ENCODE measurements at places on chromosomes 11 and 22.

GRCh38 chr11:102118937-102119336 is 8.7 kb downstream of the YAP1 start:
- no peak for DNase-seq

DNA sequence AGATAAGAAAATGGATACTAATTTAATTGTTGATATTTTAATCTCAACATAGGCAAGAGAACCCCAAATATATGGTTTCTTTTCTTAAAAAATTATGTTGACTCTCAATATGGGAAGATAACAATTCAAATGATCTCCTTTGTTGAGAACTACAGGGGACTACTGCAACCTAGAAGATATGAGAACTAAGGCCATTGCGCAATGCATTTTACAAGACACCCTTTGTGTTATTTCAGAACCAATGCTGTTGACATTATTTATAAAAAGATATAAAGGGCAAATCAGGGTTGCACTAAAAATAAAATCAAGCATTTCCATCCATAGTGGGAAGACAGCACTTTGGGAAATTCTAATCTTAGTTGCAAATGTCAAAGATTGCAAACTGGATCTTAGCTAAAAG is 322.3 kb downstream of the SOX6 start:
- no peak for DNase-seq

DNA sequence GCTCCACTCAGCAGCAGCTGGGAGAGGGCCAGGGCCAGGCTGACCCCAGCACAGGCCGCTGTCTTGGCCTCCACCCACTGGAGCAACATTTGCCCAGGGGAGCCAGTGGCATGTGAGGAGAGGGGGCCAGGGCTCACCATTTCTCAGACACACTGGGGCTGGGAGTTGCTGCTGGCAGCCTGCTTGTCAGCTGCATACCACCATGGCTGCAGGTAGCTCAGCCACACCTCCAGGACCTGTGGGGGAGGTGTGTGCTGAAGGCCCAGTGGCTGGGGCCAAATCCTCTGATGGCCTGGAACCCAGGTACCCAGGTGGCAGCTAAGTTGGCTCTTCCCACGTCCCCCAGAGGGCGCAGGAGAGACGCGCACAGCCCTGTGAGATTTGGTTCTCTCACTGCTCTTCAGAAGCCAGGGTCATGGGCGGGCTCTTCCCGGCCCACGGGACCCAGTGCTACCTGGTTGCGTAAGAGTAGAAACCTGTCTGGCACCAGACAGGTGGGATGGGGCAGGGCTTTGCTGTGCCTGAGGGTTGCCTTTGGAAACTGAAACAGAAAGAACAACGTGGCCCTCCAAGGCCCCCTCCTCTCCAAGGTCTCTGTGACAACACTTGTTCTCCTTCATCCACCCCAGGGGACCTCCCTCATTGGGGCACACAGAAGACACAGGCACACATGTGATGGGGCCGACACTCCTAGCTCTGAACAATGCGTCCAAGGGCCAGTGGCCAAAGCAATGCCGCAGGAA is 98.8 kb downstream of the MED15 start:
- no peak for DNase-seq

DNA sequence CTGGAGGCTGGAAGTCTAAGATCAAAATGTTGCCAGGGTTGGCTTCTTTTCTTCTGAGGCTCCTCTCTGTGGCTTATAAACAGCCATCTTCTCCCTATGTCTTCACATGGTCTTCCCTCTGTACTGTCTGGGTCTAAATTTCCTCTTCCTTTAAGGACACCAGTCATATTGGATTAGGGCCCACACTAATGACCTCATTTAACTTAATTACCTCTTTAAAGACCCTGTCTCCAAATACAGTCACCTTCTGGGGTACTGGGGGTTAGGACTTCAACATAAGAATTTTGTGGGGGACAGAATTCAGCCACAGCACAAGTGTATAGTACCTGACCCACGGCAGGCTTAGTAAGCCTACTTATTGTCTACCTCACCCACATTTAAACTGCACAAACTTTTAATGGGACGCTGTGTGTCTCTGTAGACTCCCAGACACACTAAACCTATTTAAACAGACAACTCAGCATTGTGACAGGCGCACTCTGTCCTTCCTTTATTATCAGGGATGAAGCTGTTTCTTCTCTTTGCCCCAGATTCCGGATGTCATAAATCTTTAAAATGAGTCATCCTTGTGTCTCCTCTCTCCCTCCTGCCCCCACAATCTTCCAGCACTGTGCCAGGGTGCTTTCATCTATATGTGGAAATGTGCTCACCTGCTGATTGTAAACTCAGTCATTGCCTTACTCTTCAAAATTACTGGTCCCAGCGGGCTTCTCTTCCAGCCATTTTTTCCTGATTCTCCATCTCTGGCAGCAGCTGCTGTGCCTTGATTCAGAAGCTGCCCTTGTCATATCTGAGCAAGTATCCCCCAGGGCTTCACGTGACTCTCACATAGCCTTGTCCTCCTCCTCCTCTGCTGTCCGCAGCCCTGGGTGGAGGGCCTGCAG is 5.4 kb upstream of the MAPK8IP1 start:
- DNase-seq: no peak

DNA sequence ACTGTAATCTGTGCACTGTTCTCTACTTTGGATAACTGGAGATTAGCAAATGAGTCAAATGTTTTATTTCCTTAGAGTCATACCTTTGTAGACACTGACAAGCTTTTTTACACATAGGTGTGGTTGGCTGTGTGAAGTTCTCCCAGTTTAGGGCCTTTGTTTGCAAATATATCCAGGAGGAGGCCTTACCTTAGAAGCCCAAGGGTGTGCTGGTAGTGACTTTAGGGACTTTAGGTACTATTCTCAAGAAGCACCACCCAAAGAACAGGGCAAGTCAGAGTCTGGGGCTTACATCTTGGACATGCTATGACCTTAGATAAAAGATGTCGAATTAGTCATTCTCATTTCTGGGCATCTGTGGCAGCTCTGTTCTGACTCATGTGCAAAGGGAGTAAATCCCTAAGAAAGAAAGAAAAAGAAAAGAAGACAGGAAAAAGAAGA is 4.8 kb upstream of the FAR1 start:
- DNase-seq: no peak

GRCh38 chr11:130947481-130947880 is 31.2 kb upstream of the SNX19 start:
- DNase-seq: no peak

GRCh38 chr11:71240865-71241691 is 11.3 kb downstream of the SHANK2 start:
- no peak for DNase-seq

DNA sequence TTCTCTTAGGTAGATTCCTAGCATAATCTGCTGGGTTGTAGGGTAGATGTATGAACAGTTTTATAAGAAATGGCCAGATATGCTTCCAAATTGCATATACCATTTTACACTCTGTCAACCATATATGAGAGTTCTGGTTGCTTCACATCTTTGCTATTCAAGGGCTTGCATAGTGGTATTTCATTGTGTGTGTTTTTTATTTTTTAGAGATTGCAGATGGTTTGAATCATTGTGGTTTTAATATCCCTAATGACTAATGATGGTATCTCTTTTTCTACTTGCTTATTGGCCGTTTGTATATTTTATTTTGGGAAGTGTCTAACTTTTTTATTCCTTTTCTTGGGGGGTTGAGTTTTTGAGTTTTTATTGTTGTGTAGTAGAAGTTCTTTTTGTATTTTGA is 26.9 kb downstream of the RNF214 start:
- DNase-seq: no peak

GRCh38 chr11:65416341-65416824 is 6.2 kb upstream of the NEAT1 start:
- DNase-seq: peak; percentile 91

DNA sequence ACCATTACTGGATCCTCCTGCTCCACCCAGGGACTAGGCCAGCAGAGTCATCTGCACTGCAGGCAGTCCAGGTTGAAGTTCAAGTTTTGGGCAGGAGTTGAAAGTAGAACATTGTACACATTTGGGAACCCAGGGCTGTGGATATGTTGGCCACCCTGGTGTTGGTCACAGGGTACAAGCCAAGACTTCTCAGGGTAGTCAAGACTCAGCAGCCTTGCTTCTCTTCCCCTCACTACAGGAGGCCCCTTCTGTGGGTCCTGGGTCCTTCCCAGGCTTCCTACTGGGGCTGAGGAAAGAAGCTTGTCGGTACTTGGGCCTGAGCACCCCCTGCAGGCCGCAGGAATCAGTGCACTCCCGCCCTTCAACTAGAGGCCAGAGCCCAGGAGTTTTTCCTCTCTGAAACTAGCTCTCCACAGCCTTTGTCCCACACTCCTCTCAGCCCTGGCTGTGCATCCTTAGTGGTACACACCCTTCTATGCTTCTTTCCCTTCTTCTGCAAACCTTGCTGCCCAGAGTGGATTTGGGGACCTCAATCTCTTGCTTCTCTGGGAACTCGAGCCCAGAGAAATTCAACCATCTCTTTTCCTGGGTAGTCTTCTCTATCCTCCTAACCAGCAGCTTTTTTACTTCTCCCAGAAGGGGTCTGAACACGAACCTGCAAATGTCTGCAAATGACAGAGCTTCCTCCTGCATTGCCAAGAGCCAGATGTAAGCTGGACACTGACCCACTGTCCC is 2.6 kb upstream of the HPX start:
- peak; percentile 47 for DNase-seq

DNA sequence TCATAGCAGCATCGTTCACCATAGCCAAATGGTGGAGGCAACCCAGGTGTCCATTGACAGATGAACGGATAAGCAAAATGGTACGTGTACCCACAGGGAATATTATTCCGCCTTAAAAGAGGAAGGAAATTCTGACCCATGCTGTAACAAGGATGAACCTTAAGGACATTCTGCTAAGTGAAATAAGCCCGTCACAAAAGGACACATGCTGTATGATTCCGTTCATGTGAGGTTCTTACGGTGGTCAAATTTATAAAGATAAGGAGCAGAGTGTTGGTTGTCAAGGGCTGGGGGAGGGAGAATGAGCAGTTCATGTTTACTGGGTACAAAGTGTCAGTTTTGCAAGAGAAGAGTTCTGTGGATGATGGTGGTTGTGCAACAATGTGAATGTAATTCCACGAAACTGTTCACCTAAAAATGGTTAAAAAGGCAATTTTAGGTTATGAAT is 26.3 kb downstream of the APOL1 start:
- DNase-seq: no peak

DNA sequence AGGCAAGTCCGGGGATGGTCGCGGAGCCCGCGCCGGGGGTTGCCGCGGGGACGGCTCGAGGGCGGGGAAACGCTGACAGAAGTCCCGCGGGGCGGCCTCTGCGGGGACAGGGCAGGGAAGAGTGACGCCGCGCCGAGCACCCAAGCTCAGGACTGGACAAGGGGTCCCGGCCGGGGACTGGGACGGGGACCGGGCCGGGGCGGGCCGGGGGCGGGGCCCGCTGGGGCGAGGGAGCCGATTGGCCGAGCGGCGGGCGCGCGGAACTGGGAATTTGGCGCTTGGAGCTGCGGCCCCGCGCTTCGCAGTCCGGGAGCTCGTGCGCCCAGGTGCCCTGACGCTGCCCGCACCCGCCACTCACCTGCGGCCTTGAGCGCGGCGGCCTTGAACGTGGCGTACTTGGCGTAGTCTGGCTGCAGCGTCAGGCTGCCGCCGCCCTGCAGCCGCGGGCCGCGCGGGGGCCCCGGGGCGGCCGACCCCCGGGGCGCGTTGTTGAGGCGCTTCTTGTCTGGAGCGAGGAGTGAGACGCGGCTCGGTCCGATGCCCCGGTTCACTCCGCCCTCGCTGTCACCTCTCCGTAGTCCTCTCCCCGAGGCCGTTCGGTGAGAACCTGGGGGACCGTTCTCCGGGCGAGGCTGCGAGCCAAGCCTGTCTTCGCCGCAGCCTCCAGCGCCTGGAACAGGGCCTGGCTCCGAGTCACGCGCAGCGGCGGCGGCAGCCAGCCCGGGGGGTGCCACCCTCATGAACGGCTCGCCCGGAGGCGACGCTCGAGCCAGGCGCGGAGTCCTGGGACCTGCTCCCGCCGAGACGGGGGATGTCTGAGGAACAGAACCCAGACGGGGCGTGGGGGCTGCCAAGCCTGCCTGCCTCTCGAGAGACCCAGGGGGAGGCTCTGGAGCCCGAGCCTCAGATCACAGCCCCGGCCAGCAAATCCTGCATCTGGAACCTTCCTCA is 4.5 kb downstream of the SHISA8 start:
- no peak for DNase-seq

GRCh38 chr11:47905358-47906059 is 57.4 kb upstream of the NUP160 start:
- no peak for DNase-seq

DNA sequence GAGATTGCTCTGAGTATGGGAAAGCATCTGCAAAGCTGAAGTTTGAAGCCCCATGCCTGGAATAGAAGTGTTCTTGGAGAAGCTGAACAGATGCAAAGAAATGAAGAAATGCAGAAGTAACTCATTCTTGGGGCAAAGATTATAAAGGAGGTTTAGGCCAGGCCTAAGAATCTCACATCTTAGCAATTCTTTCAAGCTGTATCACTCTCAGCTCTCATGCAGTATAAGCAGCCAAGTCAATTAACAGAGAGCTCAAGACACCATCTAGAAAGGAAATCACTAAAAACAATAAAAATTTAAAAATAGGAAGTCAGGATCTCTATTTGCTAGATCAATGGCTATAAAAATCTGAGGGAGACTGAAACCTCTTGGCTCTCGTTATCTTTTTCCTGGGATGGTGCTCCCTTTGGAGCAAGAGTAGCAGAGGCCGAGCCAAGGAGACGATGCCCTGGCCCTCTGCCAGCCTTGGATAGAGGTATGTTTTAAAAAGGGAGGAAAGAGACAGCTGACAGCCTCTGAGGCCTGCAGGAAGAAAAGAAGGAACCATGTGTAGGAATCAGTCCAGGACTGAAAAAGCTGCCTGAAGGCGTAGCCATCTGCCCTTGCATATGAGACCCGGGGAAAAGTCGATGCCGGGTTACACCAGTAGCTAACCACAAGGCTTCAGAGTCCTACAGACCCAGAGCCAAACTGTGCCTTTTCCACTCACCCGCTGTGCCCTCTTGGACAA is 229.8 kb downstream of the BLID start:
- peak; percentile 19 for DNase-seq

DNA sequence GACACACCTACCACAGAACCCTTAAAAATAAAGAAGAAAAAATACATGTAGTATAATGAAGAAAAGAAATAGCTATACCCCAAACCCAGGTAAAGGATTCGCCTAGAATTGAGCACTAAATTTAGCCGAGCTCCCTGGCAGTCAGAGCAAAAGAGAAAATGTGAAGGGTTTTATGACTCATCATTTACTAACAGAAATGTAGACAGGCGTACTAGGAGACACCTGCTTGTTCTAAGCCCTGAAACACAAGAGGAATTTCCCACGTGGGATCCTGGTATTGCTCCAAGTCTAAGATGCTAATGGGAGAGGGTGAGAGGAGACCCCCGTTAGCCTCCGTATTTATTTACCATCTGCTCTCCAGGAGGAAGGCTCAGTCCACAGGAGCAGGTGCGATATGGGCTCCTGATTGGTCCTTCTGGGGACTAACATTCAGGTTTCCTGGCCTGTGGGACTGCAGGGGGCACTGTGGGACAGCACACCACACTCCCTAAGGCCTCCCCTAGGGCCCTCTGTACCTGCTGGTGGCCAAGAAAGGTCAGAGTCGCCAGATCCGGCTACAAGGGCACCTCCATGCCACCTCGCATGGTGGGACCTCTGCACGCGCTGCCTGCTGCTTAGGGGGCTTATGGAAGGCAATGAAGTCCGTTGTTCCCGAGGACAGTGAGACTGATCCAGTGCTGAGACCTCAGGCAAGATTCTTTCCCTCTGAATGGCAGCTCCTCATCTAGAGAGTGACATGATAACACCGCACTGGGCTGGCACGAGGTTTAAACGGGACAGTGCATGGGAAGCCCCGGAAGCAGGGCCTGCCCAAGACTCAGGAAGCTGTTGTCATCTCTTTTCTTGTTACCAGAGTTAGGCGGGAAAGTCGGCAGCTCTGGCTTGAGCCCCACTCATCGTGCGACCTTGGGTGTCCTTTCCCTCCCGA is 25.8 kb downstream of the KCNC1 start:
- DNase-seq: peak; percentile 23

- no peak for DNase-seq
Observed at GRCh38 chr22:42717197-42717928, 3.3 kb downstream of the A4GALT start.
